T-cell (primary cell): ENCODE measurements at places on chromosomes 16 and 17.

- no peaks in the 10 kb centered on the region for H3K27me3 ChIP-seq
- H3K4me1 ChIP-seq: no peaks in the 10 kb centered on the region
- no peak for DNase-seq
- no peak overlapping the region for H3K27ac ChIP-seq
Observed at GRCh38 chr17:46042246-46042645, 43.2 kb downstream of the STH start.

GRCh38 chr17:78013683-78014467 lies 55.4 kb downstream of the TNRC6C start:
- no peaks in the 10 kb centered on the region for H3K4me1 ChIP-seq
- no peaks in the 10 kb centered on the region for H3K27me3 ChIP-seq

- H3K27me3 ChIP-seq: peaks cover 12% of the 10 kb centered on the region
- DNase-seq: no peak
- no peak overlapping the region for H3K4me3 ChIP-seq
- no peak overlapping the region for H3K27ac ChIP-seq
- no peaks in the 10 kb centered on the region for H3K36me3 ChIP-seq
- H3K4me1 ChIP-seq: no peaks in the 10 kb centered on the region
Observed at GRCh38 chr17:73569762-73570319, 74.4 kb downstream of the SDK2 start.

DNA sequence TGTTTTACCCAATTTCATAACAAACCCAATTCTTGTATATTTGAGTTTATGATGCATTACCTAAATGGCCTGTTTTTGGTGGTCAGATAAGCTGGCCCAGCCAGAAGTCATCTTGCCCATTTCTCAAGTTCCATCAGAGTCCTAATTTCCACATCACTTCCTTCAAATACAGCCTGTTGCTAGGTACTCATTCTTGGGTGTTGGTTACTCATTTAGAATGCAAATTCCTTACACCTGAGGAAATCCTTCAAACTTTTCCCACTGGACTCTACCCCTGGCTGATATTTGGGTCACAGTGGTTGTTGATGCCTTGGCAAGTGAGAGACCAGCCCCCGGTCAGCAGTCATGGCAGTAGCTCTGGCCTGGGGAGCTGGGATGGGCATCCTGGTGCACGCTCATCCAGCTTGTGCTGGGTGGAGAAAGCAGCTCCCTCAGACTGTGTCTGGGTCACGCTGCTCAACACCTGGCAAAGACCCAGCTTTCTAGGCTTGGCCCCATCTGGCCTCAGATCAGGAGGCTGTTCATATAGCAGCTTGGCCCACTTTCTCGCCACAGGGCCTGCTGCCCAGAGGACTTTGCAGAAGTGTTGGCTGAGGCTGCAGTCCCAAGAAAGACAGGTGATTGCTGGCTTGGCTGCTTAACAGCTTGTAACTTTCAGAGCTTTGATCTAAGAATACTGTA lies 25.8 kb downstream of the WSB1 start:
- no peak overlapping the region for H3K4me3 ChIP-seq
- H3K27me3 ChIP-seq: no peaks in the 10 kb centered on the region
- no peaks in the 10 kb centered on the region for H3K4me1 ChIP-seq

- no peak overlapping the region for H3K4me3 ChIP-seq
- H3K27me3 ChIP-seq: peaks cover 3% of the 10 kb centered on the region
- peaks cover 1% of the 10 kb centered on the region for H3K36me3 ChIP-seq
- no peaks in the 10 kb centered on the region for H3K4me1 ChIP-seq
Observed at GRCh38 chr16:66623755-66624154, 19.3 kb downstream of the CMTM3 start.

DNA sequence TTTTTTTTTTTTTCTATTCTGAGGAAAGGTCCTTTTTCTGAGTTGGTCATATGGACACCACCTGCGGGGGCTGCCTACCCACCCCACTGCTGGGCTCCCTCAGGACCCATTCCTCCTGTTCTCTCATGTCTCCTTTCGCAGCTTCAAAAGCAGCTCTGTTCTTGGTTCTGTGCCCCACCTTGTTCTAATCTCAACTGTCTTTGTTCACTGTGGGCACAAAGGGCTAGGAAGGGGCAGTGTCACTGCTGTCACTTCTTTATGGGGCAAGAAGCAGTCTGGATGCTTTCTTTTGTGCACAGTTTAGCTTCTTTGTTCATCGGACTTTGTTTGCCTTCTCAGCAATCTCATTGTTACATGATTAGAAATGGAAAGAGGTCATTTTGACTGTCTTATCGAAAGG lies 7.1 kb downstream of the GOSR2 start:
- no peak overlapping the region for H3K27ac ChIP-seq

GRCh38 chr16:57996406-57997175 lies 3.9 kb downstream of the ZNF319 start:
- peaks cover 22% of the 10 kb centered on the region for H3K4me1 ChIP-seq
- H3K27ac ChIP-seq: peak overlapping the region; percentile 46
- peaks cover 43% of the 10 kb centered on the region for H3K36me3 ChIP-seq
- no peaks in the 10 kb centered on the region for H3K27me3 ChIP-seq
- no peak for DNase-seq

DNA sequence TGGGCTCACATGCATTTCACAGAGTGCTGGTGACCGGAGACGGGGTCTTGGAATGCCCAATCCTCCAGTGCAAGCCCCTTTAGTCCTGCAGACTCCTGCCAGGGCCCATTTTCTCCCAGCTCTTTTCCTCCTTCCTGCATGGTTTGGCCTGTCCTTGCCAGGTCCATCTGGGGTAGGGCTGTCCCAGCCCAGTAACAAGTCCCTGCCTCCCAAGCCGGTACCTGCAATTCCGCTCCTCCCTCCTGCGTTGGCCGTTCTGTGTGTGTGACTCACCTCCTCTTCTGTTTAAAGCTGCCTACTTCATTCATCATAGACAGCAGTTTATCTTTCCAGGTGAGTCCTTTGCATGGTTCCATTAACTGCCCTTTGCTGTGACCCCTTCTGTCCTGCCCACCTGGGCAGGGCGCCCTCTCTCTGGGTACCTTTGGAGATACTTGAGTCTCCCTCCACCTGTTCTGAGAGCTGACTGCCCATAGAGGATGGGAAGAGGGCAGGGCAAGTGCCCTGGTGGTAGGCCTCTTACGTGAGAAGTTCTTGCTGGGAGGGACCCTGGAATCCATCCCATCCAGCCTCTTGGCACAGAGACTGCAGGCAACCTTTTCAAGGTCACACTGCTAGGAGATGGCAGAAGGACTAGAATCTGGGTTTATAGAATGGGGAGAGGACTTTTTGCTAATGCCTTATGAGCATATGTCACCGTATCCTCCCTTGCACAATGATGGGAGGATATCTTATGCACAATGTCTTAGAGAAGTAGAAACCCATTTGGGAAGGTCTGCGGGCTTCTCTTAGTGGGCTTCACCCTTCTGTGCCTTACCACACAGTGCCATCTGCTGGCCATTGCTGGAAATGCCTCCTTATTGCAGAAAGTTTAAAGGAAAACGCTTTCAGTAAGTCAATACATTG lies 29.7 kb upstream of the LGALS9 start:
- no peaks in the 10 kb centered on the region for H3K27me3 ChIP-seq
- H3K36me3 ChIP-seq: peaks cover 8% of the 10 kb centered on the region
- H3K27ac ChIP-seq: no peak overlapping the region
- DNase-seq: peak; percentile 38

DNA sequence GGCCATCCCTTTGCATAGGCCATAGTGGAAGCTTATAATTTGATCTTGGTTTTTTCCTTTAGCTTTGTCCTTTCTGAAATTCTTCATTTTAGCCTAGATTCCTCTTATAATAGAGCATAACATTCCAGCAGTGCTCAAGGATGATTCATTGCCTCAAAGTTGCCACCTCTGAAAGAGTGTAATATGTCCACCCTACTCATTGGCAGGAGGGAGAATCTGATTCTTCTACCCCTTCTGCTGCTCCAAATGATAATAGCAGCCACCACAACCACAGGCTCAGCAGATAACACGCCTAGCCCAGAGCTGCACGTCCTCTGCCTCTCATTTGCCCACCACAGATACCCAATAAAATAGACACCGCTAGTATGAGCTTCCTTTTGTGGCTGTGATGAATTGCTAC lies 337.4 kb upstream of the HSBP1 start:
- H3K27ac ChIP-seq: no peak overlapping the region
- H3K4me3 ChIP-seq: no peak overlapping the region
- DNase-seq: no peak
- peaks cover 4% of the 10 kb centered on the region for H3K27me3 ChIP-seq
- no peaks in the 10 kb centered on the region for H3K36me3 ChIP-seq

GRCh38 chr16:89738072-89738377 lies 16.7 kb downstream of the ZNF276 start:
- no peak overlapping the region for H3K27ac ChIP-seq
- H3K4me3 ChIP-seq: no peak overlapping the region
- peaks cover 39% of the 10 kb centered on the region for H3K36me3 ChIP-seq

- no peak overlapping the region for H3K27ac ChIP-seq
- no peaks in the 10 kb centered on the region for H3K27me3 ChIP-seq
- no peaks in the 10 kb centered on the region for H3K4me1 ChIP-seq
Observed at GRCh38 chr16:46894036-46894672, 10.0 kb downstream of the GPT2 start.

DNA sequence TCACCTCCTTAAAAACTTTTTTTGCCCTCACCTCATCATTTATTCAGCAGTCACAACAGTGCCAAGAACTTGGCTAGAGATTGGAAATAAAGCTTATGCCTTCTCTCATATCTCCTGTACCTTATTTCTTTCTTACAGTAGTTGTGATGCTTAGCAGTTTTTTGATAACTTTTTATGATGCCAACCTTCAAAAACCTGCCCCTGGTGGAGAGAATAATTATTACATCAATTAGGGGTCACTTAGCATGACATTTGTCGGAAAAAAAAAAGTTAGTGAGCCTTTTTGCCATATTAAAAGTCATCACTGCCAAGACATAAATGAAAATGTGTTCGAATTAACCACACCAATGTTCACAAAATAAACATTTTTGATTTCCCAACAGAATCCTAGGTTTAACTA lies 296.6 kb downstream of the WWOX start:
- H3K27me3 ChIP-seq: no peaks in the 10 kb centered on the region
- no peaks in the 10 kb centered on the region for H3K36me3 ChIP-seq
- H3K27ac ChIP-seq: no peak overlapping the region
- no peak overlapping the region for H3K4me3 ChIP-seq
- no peaks in the 10 kb centered on the region for H3K4me1 ChIP-seq

- no peak overlapping the region for H3K27ac ChIP-seq
- H3K4me3 ChIP-seq: no peak overlapping the region
- H3K4me1 ChIP-seq: no peaks in the 10 kb centered on the region
- H3K27me3 ChIP-seq: peaks cover 33% of the 10 kb centered on the region
- H3K36me3 ChIP-seq: no peaks in the 10 kb centered on the region
- DNase-seq: no peak
Observed at GRCh38 chr16:9016824-9017223, 53.1 kb upstream of the USP7 start.

- peaks cover 85% of the 10 kb centered on the region for H3K36me3 ChIP-seq
- no peak for DNase-seq
- no peak overlapping the region for H3K27ac ChIP-seq
Observed at GRCh38 chr17:63805591-63805990, 21.6 kb upstream of the PSMC5 start.

DNA sequence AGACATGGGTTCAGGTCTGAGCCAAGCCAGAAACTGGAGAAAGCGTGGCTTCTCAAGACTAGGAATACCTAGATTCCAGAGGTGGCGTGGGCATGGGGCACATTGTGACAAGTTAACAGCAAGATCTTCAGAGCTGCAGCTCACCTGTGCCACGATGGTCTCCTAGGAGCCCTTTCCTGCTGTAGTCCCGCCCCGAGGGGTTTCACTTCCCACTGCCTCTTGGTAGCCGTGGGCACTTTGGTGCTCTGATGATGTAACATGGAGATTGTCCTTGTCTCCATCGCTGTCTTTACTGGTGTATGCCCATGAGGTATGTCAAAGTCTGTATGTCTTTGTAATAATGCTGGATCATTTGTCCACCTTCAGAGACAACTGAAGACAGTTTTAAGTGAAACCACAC lies 89.7 kb downstream of the WWOX start:
- no peak overlapping the region for H3K27ac ChIP-seq
- no peak for DNase-seq
- no peaks in the 10 kb centered on the region for H3K4me1 ChIP-seq
- no peaks in the 10 kb centered on the region for H3K27me3 ChIP-seq
- H3K4me3 ChIP-seq: no peak overlapping the region

GRCh38 chr17:70067134-70067533 lies 7.9 kb upstream of the KCNJ16 start:
- no peak overlapping the region for H3K27ac ChIP-seq
- H3K36me3 ChIP-seq: no peaks in the 10 kb centered on the region
- no peaks in the 10 kb centered on the region for H3K27me3 ChIP-seq
- no peak for DNase-seq

DNA sequence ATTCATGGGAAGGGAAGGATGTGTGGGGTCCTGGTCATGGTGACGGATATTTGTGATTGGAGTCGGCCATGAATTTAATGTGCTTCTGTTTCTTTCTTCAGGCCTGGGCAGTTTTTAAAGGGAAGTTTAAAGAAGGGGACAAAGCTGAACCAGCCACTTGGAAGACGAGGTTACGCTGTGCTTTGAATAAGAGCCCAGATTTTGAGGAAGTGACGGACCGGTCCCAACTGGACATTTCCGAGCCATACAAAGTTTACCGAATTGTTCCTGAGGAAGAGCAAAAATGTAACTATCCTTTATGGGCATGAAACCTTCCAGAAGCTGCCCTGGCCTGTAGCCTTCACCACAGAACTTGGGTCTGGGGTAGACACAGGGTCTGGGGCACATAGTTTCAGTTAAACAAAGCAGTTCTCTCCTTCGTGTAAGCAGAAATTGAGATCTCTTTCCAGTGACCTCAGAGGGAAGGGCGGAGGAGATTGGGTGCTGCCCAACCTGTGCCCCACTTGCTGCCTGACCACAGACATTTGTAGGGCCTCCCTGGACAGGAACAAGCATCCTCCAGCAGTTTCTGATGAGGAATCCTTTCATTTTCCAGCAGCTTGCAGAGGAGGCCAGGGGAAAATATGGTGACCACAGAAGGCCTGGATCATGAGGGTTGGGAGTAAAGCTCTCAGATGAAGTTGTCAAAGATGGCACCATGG lies 10.1 kb downstream of the IRF8 start:
- no peak overlapping the region for H3K4me3 ChIP-seq
- DNase-seq: no peak
- no peak overlapping the region for H3K27ac ChIP-seq
- no peaks in the 10 kb centered on the region for H3K36me3 ChIP-seq
- H3K27me3 ChIP-seq: no peaks in the 10 kb centered on the region

DNA sequence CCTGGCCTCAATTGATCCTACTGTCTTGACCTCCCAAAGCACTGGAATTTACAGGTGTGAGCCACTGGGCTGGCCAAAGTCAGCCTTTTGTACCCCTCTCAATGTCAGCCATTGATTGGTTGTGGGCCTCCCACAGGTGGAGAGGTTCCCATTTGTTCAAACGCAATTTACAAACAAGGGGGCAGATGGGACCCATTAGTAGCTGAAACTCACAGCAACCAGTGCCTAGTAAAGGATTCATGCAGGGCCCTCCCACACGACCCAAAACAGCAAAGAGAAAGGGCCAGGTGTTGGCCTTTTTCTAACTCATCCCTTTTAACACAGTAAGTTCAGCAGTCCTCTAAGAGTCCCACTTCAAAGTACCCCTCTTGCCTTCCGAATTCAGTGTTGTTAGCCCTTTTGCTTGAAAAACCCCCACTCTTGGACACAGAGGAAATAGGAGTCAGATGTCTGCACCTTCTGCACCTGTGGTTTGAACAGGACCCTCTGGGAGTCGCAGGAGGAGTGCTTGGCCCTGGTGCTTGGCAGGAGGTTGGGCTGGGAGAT lies 89.2 kb downstream of the PITPNC1 start:
- peaks cover 5% of the 10 kb centered on the region for H3K36me3 ChIP-seq
- DNase-seq: no peak
- peaks cover 82% of the 10 kb centered on the region for H3K4me1 ChIP-seq
